ENCODE measurements at places on chromosomes 6 and 20.

- DNase-seq = no peak
These were observed 1405.1 kb downstream of the GRIK2 start for GRCh38 chr6:102798636-102799035.

DNA sequence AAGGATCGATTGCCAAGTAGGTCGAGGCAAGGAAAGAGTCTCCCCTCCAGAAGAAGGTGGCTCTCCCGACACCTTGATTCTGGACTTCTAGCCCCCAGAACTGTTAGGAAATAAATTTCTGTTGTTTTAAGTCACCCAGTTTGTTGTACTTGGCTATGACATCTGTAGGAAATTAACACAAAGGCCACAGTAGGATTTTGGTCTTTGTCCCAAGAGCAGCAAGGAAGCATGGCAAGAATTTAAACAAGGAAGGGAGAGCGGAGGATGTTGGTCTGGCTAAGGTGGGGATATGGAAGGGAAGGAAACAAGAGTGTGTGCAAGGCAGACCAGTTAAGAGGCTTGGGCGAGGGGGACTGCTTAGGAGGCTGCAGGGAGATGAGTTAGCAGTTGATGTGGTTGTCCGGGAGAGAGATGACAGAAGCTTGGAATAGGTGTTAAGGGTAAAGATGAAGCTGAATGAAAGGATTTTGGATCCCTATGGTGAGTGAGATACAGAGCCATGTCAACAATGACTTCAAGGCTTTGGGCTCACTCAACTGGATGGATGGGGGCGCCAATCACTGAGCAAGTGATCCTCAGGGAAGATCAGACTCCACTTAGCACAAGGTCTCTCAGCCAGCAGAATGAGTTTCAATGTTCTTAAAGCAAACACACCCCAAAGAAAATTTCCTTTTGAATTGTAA, 140.5 kb upstream of the ZNF217 start:
- DNase-seq = no peak

DNA sequence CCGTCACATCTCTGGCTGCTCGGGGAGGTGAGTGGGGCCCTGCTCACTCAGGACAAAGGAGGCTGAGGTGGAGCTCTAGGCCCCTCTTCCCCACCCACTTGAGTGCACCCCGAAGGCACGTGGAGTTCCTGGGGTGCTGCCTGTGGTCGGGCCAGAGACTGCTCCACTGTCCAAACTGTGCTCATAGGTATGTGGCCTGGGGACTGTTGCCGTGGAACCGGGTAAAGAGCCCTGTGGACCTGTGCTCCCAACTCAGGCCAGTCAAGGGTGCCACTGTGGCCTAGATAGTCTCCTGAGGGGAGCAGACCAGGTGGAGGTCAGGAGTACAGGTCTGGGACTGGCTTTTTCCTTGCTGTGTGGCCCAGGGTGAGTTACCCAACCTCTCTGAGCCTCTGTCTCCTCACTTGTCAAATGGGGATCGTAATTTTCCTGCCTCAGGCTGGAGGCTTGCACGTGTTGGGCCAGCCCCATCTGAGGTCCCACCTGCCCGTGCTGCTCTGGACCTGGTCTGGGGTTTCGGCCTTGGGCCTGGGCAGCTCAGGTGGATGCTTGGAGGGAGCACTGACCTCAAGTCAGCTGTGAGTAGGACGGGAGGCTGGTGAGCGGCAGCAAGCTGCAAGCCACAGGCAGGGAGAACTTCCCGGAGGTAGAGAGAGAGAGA, 12.4 kb upstream of the NPBWR2 start:
- no peak for DNase-seq

DNA sequence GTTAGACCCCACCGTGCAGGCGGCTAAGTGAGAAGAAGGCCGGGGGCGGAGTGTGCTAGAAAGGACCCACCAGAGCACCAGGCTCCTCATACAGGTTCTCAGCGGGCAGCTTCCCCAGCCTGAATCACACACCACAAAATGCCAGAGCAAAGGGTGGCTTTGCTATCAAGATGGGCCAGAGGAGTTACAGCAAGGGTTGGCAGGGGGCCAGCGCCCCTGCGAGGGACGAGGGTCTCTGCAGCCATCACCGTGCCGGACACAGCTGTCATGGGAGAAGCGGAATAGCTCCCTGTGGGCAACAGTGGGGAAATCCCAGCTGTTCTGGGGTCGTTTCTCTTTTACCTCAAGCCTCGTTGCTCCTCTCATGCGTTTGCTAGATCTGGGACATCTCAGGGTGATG, 206.3 kb downstream of the SMOC2 start:
- DNase-seq = no peak

GRCh38 chr20:10609770-10610169, 64.0 kb downstream of the JAG1 start:
- no peak for DNase-seq

- no peak for DNase-seq
These were observed 154.0 kb downstream of the PDSS2 start for GRCh38 chr6:107305391-107305790.

DNA sequence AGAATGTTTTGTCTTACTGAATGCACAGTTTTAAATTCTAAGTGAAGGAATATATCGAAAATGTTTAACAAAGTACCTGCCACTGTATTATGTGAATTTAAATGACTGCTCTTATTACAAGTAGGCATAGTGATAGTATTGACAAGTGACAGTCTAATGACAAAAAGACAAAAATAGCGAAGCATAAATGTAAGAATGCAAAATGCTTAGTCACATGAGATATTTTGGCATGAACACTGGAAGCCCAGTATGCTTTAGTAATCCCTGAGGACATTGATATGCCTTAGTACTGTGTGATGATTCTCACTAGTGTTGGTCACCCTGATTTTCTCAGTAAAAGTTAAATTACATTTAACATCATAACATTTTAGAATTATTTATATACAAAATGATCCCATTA, 153.5 kb downstream of the EYA4 start:
- no peak for DNase-seq

DNA sequence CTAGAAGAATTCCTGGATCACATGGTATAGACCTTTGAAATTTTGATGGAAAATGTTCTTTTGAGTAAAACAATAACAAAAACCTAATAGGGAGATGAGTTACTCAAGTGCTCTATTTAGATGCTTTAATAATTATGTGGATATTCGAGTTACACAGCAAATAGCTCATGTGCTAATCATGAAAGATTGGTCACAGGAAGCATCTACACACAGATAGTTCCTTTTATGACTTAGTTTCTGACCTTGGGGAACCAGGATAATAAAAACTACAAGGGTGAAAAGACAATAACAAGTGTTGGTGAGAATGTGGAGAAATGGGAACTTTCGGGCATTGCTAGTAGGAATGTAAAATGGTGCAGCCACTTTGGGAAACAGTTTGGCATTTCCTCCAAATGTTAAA, 19.7 kb downstream of the UBE2V1 start:
- no peak for DNase-seq
